Stimulated activated CD4-positive, alpha-beta T cell treated with anti-CD3 and anti-CD28 coated beads, Interleukin-4, amount 100 ng/mL, for 24 hours (primary cell): ENCODE measurements at places on chromosomes 16 and 17.

- DNase-seq: no peak
Measured at GRCh38 chr17:61732169-61732568, 131.2 kb downstream of the BRIP1 start.

- no peak for DNase-seq
Measured at GRCh38 chr17:76440751-76441362, 12.1 kb downstream of the UBE2O start.

GRCh38 chr17:40303708-40304551 is 5.0 kb upstream of the RARA start:
- DNase-seq: no peak

- DNase-seq: peak; percentile 8
Measured at GRCh38 chr16:1613728-1614455, 1.7 kb downstream of the CRAMP1 start.

DNA sequence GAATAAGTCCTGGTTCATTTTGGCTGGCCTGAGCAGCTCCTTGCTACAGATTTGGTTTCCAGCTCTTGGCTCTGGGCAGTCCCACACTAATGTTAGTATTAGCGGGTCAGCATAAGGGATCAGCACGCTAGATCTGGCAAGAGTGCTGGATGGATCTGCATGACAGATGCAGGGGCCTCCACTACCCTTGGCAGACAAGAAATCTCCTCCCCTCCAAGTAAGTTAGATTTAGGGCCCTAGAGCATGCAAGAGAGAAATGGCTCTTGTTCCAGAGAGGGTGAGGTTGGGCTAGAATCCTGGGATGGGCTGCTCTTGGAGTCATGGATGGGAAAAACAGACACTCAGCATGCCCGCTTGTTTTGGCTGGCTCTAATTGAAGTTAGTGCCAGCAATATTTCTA is 414.3 kb downstream of the RBFOX1 start:
- DNase-seq: no peak

DNA sequence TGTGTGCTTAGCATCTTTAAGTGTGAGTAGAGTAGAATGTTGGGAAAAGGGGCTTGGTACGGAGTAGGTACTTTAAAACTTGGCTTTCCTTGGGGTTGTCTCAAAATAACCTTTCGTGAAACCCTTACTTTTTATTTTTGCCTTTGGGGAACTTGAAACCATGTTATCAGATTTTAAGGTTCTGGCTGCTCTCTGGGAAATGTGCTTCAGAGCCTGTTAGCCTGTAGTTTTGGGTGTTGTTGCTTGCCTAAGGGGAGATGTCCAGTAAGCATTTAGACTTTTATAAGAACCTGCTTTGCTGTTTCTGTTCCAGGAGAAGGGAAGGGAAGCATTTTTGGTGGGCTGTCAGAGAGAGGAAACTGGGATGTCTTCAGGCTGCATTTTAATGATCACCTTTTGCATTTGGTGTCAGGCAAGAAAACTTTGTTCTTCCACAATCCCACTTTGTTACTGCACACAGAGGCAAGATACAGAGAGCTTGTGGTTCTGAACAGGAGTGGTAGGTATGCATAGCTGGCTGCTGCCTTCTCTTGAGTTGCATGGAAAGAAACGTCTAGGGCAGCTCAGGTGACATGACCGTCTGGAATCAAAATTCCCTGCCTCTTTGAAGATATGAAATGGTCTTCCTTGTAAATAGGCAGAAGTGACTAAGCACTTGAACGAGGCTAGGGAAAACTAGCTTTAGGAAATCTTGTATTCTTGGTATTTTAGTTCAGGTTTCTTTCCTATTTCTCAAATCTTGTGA is 1.7 kb downstream of the RABEP1 start:
- no peak for DNase-seq

- no peak for DNase-seq
Measured at GRCh38 chr16:83744441-83744981, 63.3 kb upstream of the HSBP1 start.

DNA sequence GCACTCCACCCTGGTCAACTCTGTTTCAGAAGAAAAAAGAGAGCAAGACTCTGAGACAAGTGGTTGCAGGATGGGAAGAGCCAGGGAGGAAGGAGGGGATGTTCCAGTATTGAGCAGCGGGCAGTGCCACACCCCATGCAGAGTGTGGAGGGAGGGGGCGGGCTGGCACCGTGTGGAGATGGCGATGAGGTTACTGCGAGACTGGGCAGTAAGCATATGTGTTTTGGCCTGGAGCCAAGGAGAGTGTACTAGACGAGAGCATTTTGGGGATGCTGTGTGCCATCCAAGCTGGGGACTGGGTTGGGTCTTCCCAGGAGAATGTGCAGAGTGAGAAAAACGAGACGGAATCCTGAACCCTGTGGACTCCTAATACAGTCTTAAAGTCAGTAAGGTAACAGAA is 3.4 kb downstream of the TBC1D24 start:
- DNase-seq: no peak

DNA sequence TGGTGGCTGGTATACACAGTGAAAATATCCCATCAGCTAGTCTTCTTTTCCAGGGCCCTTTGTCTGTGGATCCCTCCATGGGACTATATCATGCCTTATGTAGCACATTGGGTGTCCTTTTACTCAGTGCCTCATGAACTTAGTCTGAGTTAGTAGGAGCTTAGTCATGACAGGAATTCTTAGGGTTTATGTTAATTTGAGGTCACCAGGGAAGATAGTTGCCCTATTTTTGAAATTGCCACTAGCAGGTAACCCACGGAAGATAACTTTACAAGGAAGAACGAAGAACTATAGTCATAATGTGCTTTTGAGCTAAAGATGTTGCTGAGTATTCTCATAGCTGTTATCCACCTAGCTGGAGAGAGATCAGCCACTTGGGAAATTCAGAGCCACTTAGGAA is 14.8 kb upstream of the PLK1 start:
- DNase-seq: no peak

- no peak for DNase-seq
Measured at GRCh38 chr17:64273006-64273405, 9.9 kb upstream of the TEX2 start.

DNA sequence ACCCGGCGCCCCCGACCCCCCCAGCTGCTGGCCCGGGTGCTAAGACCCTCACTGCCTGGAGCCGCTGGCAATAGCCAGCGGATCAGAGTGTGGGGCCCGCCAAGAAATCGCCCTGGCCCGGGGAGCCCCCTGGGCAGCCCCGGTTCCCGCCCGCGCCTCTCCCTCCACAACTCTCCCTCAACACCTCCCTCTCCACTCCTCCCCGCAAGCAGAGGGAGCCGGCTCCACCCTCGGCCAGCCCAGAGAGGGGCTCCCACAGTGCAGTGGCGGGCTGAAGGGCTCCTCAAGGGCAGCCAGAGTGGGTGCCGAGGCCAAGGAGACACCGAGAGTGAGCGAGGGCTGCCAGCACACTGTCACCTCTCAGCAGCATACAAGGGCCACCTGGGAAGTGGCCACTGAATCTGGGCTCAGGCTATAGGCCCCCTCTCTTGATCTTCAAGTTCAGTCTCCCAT is 385.5 kb downstream of the SEC14L1 start:
- no peak for DNase-seq

GRCh38 chr16:84176192-84177053 is 10.4 kb downstream of the TAF1C start:
- DNase-seq: no peak

GRCh38 chr16:87303431-87303930 is 13.7 kb downstream of the C16orf95 start:
- DNase-seq: no peak
